Hepatocyte (in vitro differentiated cells): ENCODE measurements at places on chromosomes 7 and 10. TPM values are rescaled to one million over a fixed set of nuclear protein-coding genes. Genes with fewer than 3 reads are reported as not detected.

GRCh38 chr7:128858380-128859231 lies 4.0 kb upstream of the ATP6V1F start:
- no peak overlapping the region for H3K27ac ChIP-seq
- H3K4me3 ChIP-seq: no peak overlapping the region

GRCh38 chr7:134686786-134687185 lies 40.1 kb downstream of the BPGM start:
- peak; percentile 24 for DNase-seq
- peaks cover 15% of the 10 kb centered on the region for H3K4me1 ChIP-seq
- H3K27ac ChIP-seq: no peak overlapping the region
- H3K36me3 ChIP-seq: no peaks in the 10 kb centered on the region

DNA sequence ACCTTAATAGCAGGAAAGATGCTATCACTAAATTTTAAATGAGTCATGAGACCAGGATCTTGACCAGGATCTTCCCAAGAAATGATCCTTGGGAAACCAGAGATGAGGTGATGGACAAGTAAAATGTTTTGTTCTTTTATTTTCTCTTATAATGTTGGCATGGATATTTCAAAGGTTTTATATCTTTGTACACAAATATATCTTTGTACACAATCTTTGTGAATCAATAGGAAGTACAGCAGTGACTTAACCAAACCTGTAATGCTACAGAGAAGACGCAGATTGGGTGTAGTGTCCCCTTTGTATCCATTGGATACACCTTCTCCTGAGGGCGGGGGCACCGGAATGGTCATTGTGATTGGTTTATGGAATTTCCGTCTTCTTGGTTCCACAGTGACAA lies 180.1 kb upstream of the CCDC6 start:
- no peak overlapping the region for H3K4me3 ChIP-seq
- H3K4me1 ChIP-seq: no peaks in the 10 kb centered on the region
- H3K36me3 ChIP-seq: no peaks in the 10 kb centered on the region
- no peak overlapping the region for H3K27ac ChIP-seq

- H3K4me3 ChIP-seq: no peak overlapping the region
- no peaks in the 10 kb centered on the region for H3K36me3 ChIP-seq
- DNase-seq: no peak
- peaks cover 38% of the 10 kb centered on the region for H3K4me1 ChIP-seq
Measured at GRCh38 chr10:121772406-121772805, 155.4 kb downstream of the ATE1 start.

DNA sequence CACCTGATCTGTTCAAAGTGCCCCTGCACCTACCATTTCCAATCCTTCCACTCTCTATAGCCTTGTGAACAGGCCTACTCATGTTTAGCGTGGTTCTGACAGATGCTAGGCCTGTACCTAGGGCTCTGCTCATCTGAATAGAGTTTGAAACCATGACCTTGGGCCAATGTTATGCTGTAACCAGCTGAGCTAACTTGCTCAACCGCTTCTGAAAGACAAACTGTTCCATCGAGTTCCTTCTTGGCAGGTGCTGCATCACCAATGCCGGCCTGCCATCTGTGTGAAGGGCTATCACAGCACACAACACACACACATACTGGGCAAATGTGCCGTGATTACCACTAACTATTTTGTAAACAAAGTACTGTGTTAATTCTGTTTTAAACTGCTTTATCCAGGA lies 419.0 kb upstream of the GALNT17 start:
- no peak overlapping the region for H3K27ac ChIP-seq
- H3K27me3 ChIP-seq: no peaks in the 10 kb centered on the region
- peaks cover 22% of the 10 kb centered on the region for H3K4me1 ChIP-seq

GRCh38 chr7:55555160-55555559 lies 17.1 kb downstream of the VOPP1 start:
- no peak overlapping the region for H3K4me3 ChIP-seq
- no peaks in the 10 kb centered on the region for H3K4me1 ChIP-seq
- no peak for DNase-seq
- no peaks in the 10 kb centered on the region for H3K36me3 ChIP-seq
- no peak overlapping the region for H3K27ac ChIP-seq

GRCh38 chr7:107049480-107049879 lies 5.0 kb downstream of the PRKAR2B start:
- H3K4me1 ChIP-seq: peaks cover 14% of the 10 kb centered on the region
- no peak for DNase-seq
- H3K27ac ChIP-seq: no peak overlapping the region
- H3K27me3 ChIP-seq: peaks cover 12% of the 10 kb centered on the region
- no peak overlapping the region for H3K4me3 ChIP-seq

DNA sequence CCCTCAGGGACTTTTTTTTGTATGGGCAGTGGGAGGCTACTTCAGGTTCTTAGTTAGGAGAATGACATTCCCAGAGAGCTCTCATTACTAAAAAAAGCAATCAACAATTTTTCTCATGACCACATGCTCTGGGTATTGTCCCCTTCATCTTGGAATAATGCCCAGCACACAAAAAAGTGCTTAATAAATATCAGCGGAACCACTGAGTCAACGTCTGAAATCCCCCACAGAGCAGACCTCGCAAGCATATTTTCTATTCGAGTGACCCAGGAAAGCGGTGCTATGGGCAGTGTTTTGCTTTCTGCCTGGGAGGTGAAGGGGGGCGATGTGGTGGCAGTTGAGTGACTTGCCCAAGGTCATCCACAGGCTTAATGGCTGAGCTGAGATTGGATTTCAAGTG lies 493.4 kb upstream of the ZMIZ1 start:
- no peaks in the 10 kb centered on the region for H3K36me3 ChIP-seq
- DNase-seq: no peak
- H3K27ac ChIP-seq: no peak overlapping the region
- no peak overlapping the region for H3K4me3 ChIP-seq
- peaks cover 11% of the 10 kb centered on the region for H3K4me1 ChIP-seq

DNA sequence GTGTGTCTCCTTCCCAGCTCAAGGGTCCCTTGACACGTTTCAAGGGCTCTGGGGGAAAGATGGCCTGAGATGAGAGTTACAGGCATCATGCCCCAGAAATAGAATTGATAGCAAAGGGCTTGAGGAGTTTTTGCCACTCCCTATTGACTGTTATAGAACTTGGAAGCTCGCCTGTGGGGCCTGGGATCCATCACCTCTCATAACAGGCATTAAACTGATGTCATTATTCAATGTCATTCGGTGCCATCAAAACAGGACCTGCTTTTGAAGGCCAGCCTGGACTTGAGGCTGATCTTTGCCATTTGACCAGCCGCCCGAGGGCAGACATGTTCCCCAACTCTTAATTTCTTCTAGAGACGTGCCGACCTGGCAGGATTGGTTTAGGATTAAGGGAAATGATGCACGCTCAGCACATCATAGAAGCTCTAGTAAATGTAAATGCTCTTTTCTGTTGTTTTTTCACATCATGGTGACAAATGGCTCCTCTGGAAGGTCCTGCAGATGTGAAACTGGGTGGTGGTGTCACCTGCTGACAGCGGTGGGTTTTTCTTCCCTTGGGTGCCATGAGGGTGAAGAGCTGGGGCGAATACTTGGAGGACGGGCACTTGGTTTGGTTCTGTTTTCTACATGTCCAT lies 16.7 kb upstream of the KLF6 start:
- H3K4me1 ChIP-seq: peaks cover 38% of the 10 kb centered on the region
- H3K4me3 ChIP-seq: no peak overlapping the region
- H3K27ac ChIP-seq: no peak overlapping the region
- no peak for DNase-seq

The GHRHR gene
- total RNA-seq: 12.2 TPM in 1 of 2 replicates, not detected in the other

The CRYGN gene
- total RNA-seq: not detected in 2 replicates

The KNDC1 gene
- 3.8 and 13.4 TPM in 2 replicates for total RNA-seq

The TAS2R41 gene
- not detected in 2 replicates for total RNA-seq

The CHST3 gene
- 13.0 and 14.1 TPM in 2 replicates for total RNA-seq

The TRIM50 gene
- 7.5 and 9.8 TPM in 2 replicates for total RNA-seq

The COL28A1 gene
- total RNA-seq: 0.47 and 1.1 TPM in 2 replicates
